ENCODE measurements at places on chromosomes 6 and 20.

GRCh38 chr6:33105916-33106871 lies 30.4 kb downstream of the HLA-DPB1 start:
- no peak for DNase-seq

DNA sequence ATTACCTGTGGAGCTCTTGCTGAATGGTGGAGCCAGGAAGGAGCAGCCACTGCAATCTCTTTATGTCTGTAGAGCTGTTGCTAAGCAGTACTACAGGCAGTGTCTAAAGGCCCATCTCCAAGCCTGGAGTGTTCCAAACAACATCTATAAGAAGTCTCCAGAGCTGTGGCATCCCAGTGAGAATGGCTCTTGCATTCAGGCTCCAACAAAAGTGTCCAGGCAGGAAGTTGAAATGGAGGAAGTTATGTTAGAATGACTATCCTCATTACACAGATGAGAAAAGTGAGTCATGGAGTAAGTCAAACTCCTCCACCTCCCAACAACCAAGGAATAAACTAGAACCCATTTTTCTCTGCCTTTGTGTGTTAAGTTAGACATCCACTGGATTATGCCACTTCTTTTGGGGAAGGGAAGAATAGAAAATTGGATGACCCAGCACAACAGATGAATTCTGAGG lies 288.5 kb upstream of the STXBP5 start:
- no peak for DNase-seq

DNA sequence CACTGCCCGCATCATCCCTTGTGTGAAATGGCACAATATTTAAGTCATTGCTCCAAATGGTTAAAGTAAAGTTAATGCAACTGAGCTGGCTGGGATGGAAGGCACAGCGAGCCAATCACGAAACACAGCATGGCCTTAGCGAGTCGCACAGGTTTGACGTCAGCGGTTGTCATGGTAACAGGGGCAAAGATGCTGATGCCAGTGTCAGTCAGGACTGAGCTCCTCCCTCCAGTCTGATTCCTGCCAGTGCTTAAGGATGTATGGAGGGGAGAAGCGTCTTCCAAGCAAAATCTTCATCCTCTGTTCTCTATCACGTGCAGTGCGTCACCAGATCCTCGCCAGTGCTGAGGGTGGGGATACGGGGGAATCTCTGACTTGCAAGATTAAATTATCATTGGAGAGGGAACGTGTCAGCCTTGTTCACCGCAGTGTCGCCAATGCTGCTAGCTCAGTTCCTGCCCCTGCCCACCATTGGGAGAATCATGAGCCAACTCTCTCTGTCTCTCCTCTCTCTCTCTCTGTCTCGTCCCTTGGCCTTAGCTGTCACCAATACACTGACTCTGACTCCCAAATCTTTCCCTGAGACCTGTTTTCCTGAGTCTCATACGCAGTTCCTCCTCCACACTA lies 24.5 kb downstream of the TSPYL4 start:
- no peak for DNase-seq

GRCh38 chr20:46192376-46192944 lies 74.3 kb downstream of the CD40 start:
- DNase-seq, result no peak

GRCh38 chr20:51807720-51808250 lies 5.5 kb upstream of the SALL4 start:
- no peak for DNase-seq

DNA sequence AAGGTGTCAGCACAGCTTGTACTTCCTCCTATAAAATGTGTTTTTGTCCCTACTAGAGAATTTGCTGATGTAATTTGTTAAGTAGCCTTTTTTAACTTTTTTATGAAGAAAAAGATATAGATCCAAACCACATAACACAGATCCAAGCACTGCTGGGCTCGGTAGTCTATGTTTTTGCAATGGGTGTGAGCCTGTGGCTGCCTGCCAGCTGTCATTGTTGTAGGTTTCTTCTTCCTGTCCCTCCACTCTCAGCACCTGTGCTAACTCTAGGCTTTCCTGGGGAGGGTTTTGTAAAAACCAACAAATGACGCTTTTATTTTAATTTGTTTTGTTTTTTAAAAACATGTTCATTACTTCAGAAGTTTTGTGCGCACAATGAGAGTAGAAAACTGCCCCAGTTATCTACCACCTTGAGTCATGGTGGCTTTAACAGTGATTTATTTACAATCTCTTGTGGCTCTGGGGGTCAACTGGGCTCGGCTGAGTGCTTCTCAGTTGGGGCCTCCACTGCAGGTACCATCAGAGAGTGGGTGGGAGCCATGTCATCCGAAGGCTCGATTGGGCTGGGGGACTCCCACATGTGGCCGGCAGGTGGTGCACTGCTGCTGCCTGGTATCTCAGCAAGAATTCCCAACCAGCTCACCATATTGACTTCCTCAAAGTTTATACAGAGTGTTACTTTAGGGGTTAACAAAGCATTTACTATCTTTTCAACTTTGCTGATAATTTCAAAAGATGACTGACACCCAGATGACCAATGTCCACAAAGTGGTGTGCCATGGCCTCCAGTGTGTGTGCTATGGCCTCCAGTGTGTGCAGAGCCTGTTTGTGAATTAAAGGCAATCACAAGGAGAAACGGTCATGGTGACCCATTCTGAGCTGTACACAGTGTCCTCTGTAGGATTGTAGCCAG lies 3.0 kb upstream of the CCR6 start:
- no peak for DNase-seq

- DNase-seq, result no peak
Measured at GRCh38 chr6:111894951-111895350, 21.7 kb upstream of the FYN start.
